ENCODE measurements at places on chromosomes 2 and 18.

DNA sequence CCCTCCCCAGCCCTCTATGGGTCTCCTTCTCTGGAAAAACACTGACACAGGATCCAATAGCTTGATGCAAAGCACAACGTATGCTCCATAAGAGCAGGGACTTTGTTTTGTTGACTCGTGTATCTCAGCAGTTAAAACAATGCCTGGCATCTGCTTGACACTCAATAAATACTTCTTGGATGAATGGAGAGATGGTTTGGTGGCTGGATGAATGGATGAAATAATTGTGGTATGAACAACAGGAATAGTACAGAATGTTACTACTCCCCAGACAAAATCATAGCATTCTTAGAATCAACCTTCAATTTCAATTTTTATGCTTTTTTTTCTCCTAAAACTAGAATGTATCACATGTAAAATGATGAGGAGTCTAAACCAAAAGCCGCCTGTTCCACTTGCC, 57.4 kb downstream of the KCNE4 start:
- peak; percentile 79 for DNase-seq

DNA sequence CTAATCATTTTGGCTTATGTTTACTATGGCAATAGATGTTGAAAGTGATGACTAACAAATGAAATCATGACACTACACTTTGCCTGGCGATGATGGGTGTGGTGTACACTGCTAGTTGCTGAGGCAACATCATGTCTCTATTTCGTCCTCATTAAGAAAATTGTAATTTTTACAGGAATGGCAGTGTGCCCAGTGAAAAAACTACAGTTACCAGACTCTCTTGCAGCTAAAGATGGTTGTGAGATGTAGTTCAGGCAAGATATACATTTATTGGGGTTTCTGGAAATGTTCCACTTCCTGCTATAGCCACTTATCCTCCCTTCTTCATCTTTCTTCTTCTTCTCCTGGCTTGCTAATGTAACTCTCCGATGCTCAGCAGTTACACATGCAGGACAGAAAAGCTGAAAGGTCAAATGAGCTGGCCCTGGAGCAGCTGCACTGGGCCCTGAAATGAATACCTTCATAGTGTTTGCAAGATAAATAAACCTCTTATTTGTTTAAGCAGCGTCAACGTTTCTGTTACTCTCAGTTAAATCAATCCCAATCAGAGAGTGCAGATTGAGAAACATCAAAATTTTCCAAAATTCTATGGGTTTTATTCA, 46.0 kb downstream of the SOCS6 start:
- DNase-seq, result no peak

DNA sequence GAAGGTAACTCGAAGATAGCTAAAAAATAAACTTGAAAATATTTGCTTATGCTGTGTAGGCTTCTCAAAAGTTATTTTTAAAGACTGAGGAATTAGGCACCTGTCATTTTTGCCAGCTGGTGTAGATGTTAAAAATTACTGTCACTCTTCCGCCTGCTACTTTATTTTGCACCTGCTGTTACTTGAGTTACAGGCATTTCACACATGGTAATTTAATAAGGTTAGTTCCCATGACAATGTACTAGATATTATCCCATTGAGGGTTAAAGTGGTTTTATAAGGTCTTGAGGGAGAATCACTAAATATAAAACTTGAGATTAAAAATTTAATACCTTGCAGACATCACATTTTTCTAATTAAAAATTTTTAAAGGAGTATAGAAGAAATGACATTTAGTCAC, 26.6 kb downstream of the MYL1 start:
- DNase-seq, result no peak

DNA sequence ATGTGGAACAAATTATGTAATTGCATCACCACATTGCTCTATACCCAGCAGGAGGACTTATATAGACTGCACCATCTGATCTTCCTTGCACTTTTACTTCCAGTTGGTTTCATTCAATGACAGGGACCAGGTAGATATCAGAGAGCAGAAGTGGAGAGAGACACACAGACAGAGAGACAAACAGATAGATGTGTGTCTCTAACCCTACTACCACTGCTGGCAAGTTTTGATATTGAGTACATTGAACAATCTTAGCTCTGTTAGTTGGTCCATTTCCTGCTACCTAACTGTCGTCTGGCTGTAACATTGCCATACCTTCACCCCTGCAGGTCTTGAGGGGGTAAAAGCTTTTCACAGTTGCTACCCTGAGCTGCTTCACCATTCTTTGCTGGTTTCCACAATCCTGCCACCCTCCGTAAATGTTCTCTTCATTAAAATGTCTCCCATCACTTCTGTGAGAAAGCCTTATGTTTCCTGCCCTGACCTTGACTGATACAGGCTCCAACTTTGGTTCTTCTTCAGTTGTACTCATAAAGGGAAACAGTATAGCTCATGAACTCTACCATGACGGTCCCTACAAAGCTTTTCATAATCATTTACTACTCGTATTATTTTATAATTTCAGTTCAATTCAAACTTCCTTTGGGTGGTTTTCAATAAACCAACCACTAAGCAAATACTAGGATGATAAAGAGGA, 62.3 kb upstream of the ITGA4 start:
- no peak for DNase-seq

GRCh38 chr2:145644820-145645302, 1124.9 kb upstream of the ZEB2 start:
- DNase-seq, result peak; percentile 25

DNA sequence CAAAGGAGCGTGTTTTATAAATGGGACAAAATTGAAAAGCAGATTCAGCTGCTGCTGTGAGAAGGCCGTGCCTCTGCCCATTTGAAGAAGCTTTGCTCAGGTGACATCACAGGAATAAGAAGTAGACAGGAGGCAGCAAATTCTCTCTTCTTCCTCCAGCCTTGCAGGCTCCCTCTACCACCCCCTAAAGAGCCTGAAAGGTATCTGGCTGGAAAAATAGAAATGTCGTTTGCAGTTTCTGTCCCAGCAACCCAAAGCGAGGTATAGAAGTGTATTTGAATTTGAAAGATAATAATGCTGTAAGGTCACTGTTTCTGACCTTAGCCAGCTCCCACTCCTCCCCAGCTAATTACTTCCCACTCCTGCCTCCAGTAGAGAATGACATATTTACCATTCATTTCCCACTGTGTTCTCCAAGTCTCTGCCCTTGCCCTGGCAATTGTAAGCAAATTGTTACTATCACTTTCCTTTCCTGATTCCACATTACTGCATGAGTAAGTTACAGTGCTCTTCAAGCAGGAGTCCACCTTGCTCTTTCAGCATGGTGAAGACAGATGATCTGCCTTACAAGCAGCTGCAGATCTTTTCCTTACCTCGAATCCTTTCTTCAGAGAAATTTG, 56.8 kb upstream of the RASGRP3 start:
- DNase-seq, result no peak

- DNase-seq, result no peak
These were observed 11.4 kb downstream of the SESTD1 start for GRCh38 chr2:179253226-179253625.

GRCh38 chr2:198144660-198145059, 340.3 kb downstream of the PLCL1 start:
- DNase-seq, result no peak

GRCh38 chr2:199572571-199572970, 114.8 kb upstream of the SATB2 start:
- DNase-seq, result peak; percentile 13

GRCh38 chr18:6222271-6222670, 192.4 kb downstream of the L3MBTL4 start:
- DNase-seq, result no peak

- no peak for DNase-seq
These were observed 3.8 kb downstream of the KCNJ13 start for GRCh38 chr2:232772531-232772930.

DNA sequence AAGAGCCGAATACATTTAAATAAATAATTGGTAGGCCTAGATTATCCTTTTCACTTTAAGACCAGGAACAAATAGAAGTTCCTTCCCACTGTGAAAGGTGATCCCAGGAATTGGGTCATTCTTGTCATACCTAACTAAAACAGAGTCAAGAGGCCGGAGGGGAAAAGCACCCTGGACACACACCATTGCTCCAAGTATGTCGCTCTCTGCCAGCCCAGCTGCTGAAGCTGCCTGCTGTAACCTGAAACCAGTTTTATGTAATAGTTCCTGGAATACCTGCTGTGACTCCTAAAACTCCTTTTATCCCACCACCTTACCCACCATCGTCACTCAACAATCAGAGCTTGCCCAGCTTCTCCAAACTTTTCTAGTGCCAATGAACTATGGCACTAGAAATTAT, 217.1 kb downstream of the PTPRM start:
- DNase-seq, result no peak

DNA sequence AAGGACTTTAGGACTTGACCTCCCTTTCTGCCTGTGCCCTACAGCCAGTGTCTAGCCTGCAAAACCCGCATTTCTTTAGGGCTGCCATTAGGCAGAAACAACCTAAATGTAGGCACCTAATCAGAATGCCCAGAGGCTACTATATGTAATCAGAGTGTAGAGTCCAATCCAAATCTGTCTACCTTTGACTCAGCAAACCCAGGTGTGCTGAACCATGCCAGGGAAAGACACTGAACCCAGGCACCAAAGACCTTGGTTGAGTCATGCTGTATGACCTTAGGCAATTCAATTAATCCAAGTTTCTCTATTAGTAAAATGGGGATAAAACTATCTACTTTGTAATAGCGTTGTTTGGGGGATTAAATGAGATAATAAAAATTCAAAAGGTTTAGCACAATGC, 20.7 kb downstream of the CAPN14 start:
- no peak for DNase-seq
